ENCODE measurements at places on chromosomes 7 and 10. TPM values are rescaled to one million over a fixed set of nuclear protein-coding genes. Genes with fewer than 3 reads are reported as not detected.

The MEOX2 gene
- 6.3 TPM for total RNA-seq

The PHYHIPL gene
- total RNA-seq, result not detected

The CHAT gene
- total RNA-seq, result not detected

The DNAJC1 gene
- total RNA-seq, result 20.8 TPM

DNA sequence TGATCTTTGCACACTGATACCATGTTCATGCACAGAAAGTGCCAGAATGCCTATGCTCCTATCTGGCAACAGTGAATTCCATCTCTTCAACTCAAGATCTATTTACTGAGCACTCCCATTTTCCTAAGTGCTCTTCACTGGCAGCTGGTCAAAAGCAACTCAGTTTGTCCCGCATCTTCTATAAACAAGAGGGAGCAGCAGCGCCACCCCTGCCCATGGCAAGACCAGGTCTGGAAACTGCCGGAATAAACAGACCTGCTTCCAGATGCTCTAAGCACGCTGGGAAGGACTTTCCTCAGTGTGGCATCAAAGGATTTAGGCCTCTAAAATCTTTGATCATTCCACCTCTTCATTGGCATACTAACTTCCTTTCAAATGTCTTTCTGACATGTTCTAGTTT lies 104.4 kb upstream of the MACROH2A2 start:
- DNase-seq, result no peak

- DNase-seq, result no peak
Measured at GRCh38 chr10:131641231-131641630, 259.6 kb upstream of the PPP2R2D start.

- no peak for DNase-seq
Measured at GRCh38 chr10:117928281-117928680, 118.5 kb downstream of the RAB11FIP2 start.

- no peak for DNase-seq
Measured at GRCh38 chr10:53325066-53325465, 552.5 kb upstream of the MBL2 start.

Measured in left cardiac atrium (tissue), 4 donors.